CD14-positive monocyte (primary cell): ENCODE measurements at places on chromosomes 3 and 15.

DNA sequence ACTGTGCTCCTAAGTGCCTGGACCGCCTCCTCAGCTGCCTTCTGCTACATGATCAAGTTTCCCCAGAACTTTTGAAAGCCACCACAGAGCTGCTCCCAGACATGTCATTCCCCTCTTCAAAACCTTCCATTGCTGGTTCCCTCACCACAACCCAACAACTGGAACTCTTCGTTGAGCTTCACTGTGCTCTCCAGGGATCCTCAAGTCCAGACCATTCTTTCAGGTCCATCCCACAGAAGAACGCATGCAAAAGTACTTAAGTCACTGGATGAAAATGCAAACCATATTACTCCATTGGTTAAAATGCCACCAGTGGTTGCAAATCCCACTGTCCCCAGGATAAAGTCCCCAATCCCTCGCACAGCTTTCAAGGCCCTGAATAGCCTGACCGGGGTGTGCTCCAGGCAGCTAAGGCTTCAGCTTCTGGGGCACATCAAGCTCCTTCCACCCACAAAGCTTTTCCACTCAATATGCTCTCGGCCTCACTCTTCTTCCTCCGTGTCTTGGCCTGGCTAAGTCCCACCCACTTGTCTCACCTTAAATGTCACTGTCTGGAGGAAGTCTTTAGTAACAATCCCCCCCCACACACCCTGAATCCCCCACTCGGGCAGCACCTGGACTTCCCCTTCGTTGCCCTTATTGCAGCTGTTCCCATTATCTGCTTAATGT lies 84.8 kb downstream of the XXYLT1 start:
- H3K27ac ChIP-seq = no peak overlapping the region
- no peak for DNase-seq
- no peaks in the 10 kb centered on the region for H3K27me3 ChIP-seq

DNA sequence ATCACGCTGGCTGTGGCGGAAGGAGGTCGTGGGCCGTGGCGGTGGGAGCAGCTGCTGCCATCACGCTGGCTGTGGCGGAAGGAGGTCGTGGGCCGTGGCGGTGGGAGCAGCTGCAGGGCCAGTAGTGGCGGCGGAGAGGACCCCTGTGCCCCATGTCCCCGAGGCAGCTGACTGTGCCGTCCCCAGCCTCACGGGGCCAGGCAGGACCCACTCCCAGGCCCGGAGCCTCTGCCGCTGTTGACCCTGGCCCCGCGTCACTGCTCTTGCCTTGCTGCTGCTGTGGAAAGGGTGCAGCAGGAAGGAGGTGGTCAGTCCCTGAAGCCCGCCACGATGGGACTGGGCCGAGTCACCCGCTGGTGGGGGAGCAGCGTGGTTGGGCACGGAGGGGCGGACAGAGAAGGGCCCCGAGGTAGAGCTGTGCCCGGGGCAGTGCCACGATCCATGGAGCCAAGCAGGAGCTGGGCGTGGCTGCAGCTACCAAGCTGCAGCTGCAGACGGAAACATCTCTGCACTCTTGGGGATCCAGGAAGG lies 71.2 kb downstream of the GLB1 start:
- H3K4me3 ChIP-seq = no peak overlapping the region
- H3K27ac ChIP-seq = no peak overlapping the region
- H3K36me3 ChIP-seq = peaks cover 95% of the 10 kb centered on the region
- H3K27me3 ChIP-seq = no peaks in the 10 kb centered on the region

DNA sequence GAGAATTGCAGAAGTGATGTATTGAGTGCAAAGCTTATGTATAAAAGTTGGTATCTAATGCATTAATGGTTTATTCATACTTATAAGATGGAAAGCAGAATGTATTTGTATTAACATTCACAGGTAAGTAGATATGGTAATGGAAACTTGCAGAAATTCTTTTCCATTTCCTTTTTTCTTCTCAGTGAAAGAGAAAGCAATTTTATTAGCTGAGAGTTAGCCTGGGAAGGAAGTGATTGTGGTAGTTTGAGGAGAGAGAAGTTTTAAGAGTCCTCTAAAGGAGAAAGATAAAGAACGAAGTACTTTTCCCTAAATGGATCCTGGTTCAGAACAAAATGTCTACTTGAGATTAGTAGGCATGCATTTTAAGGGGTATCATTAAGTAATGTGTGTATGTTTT lies 60.1 kb upstream of the OSTN start:
- no peak overlapping the region for H3K4me3 ChIP-seq
- no peak for DNase-seq
- H3K4me1 ChIP-seq = peaks cover 14% of the 10 kb centered on the region
- H3K36me3 ChIP-seq = no peaks in the 10 kb centered on the region

DNA sequence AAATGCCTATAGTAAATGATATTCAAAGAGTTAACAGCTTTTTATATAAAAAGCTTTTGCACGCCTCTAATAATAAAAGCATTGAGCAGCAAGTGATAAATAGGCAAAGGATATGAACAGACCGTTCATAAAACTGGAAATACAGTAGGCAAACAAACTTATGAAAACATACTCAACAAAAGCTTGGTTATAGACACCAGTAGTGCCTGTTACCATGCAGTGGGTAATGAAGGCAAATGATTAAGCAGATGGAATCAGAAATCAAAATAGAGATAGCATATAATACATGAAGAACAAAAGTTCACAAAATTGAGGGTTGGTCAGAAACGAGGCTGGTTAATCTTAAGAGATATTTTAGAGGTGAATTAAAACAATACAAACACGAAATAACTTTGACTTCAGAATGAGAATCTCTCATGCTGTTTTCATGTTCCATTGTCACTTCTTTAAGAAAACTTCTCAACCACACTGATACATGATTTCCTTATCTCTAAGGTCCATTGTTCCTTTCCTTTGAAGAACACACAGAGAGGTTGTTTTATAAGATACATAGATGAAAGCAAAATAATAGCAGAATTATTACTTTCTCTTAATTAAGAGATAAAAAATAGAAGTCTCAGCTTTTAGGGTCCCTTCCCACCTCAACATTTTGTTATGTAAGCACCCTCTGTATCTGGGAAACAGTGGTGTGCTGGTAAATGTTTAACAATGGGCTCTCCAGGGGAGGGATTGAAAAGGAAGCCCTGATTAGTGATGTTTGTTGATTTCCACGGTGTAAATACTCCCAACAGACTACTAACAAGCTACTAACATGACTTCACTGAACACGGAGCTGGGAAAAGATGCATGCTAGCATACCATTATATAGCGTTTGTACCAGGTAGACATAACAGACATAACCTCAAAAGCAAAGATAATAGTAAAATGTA lies 12.6 kb downstream of the RASGRP1 start:
- no peak overlapping the region for H3K4me3 ChIP-seq
- H3K4me1 ChIP-seq = no peaks in the 10 kb centered on the region
- H3K36me3 ChIP-seq = no peaks in the 10 kb centered on the region
- H3K27me3 ChIP-seq = no peaks in the 10 kb centered on the region
- no peak for DNase-seq

DNA sequence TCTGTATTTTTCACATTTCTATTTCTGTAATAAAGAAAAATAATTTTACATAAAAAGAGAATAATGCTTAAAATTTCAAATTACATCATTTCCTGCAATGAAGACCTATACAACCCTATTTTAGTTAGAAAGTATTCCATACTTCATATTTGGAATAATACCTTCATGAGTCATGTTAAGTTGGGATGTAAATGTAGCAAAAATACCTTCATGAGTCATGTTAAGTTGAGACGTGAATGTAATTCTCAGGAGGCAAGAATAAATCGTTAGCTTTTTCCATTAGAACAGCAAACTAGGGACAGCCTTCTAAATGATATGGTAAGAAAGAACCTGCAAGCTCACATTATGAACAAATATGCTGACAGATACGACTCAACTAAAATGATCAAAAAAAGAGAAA lies 91.9 kb downstream of the NAALADL2 start:
- H3K27me3 ChIP-seq = no peaks in the 10 kb centered on the region
- DNase-seq = no peak
- no peak overlapping the region for H3K4me3 ChIP-seq
- no peak overlapping the region for H3K27ac ChIP-seq
- no peaks in the 10 kb centered on the region for H3K4me1 ChIP-seq
- H3K36me3 ChIP-seq = no peaks in the 10 kb centered on the region

DNA sequence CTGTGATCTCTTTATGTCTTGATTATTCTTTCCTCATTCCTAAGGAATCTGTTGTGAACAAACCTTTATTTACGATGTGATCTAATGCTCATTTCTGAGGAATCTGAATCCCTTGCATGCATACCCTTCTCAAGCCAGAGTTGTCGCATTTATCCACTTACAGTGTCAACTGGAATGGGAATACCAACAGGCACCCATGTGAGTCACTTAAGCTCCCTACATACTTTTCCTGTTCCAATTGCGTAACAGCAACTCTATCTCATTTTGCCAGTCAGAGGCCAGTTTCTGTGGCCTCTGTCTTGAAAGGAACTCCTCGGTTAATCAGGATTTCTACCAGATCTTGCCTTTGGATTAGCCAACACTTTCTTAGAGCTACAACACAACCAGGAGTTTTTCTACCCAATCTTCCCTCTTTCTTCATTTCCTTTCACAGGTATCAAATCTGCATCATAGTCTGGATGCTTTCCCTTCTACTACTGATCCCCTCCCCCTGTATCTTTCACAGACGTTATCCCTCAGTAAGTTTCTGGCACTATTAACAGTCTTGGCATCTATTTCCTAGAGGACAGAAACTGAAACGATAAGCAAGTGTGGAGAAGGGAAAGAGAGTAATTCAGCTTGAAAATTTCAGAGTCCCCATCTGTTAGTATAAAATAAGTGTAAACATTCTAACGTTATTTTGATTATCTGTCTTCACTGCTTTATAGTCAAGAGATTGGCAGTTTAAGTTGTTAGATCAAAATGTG lies 66.8 kb upstream of the BCHE start:
- no peak overlapping the region for H3K27ac ChIP-seq
- H3K27me3 ChIP-seq = no peaks in the 10 kb centered on the region
- H3K36me3 ChIP-seq = no peaks in the 10 kb centered on the region
- no peaks in the 10 kb centered on the region for H3K4me1 ChIP-seq
- no peak for DNase-seq
